ENCODE measurements at places on chromosomes 6 and 20. TPM values are rescaled to one million over a fixed set of nuclear protein-coding genes. Genes with fewer than 3 reads are reported as not detected.

ANKRD6 gene
- 10.9 TPM for total RNA-seq

MYLK2 gene
- total RNA-seq: 0.31 TPM

SEMG1 gene
- not detected for total RNA-seq

TENT5A gene
- 26.3 TPM for total RNA-seq

DNA sequence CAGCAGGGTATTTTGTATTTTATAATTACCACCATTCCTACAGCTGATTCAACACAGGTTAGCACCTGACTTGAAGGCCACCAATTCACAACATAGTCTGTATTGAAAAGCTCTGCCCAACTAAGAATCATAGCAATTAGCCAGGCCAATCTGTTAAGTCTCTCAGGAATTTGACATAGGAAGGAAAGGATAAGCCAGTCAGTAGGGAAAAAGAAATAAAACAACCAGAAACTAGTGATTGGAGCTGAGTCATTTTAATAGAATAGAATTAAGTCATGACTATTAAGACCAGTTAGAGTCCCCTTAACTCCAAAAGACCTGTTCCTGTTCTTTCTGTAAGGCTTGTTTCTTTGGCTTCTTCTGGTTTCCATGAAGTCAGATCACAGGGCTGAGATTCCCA, 8.1 kb downstream of the RANBP9 start:
- DNase-seq: no peak

- DNase-seq: no peak
Observed at GRCh38 chr6:46642928-46643751, 9.5 kb downstream of the CYP39A1 start.

DNA sequence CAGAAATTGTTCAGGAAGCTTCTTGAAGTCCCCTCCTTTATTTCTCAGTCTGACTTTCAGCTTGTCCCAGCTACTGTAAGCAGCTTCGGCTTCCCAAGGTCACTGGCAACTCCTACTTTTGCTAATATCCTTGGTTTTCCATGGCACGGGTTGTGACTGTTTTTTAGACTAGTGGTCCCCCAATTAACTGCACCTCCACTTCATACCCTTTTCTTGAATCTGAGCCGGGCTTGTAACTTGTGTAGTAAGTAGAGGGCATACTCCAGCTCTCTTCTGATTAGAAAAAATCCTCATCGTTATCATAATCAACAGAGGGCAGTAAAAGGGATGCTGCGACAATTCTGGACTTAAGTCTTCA, 162.3 kb upstream of the TNFAIP3 start:
- no peak for DNase-seq

DNA sequence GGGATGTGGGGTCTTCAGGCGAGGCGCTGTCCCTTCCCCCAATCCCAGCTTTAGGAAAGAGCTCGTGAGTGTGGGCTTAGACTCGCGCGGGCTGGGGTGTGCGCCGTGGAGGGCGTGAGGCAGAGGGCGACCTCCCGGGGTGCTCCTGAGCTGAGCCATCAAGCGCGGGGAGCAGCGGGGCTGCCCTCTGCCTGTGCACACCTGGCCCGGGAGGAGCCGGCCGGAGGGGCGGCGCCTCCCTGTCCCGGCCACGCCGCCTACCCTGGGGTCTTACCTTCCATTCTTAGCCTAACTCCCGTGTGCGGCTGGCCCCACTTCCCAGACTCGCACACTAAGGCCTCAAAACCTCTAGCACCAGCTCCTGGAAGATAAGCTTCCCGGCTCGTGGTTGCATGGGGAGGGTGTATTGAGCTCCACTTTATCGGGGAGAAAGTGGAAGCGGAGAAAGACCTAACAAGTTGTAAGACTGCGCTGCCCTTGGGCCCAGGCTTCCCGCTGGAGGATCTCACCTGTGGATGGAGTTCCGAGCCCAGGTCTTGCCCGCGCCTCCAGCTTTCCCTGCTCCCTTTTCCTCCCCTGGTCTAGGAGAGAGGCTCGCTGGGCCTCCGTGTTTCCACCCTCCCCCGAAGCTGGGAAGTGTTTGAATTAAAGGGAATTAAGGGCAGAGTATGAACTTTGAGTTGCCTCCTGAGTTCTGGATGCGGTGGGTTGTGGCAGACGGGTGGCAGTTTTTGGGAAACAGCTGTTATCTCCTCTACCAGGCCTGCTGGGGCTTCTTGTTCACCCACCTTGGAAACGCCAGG, 1.2 kb downstream of the DNMT3B start:
- no peak for DNase-seq

GRCh38 chr20:33162753-33163152, 5.2 kb upstream of the BPIFA2 start:
- DNase-seq: no peak

- no peak for DNase-seq
Observed at GRCh38 chr6:6351511-6352025, 31.1 kb upstream of the F13A1 start.
